Stimulated activated CD8-positive, alpha-beta memory T cell treated with anti-CD3 and anti-CD28 coated beads, Interleukin-12 subunit alpha, Interleukin-12 subunit beta, amount 100 ng/mL, for 4 hours (primary cell): ENCODE measurements at places on chromosomes 1 and 21.

DNA sequence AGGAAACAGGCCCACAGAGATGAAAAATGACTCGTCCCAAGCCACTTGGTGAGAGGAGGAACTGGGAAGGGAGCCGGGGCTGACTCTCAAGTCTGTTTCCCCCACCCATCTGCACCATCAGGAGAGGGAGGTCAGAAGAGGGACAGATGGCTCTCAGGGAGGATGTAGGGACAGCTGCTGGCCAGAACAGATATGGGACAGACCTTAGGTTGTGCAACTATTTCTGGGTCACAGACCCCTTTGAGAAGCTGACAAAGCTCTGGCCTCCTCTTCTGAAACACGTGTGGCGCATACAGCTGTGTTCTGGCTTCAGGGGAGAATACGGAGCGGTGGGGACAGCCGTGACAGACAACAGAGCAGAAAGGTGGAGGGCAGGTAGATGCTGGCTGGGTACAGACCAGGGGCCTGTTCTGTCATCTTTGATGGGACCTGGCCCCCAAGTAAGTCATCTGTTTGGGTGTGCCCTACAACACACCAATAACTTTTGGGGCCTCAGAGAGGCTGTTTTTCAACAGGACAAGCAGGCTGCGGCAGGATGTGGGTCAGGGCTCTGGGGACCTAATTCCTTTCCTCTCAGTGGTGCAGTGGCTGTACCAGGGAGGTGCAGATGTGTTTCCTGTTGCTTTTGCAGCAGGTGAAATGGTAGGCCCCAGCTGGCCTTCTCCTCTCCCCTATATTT lies 7.3 kb downstream of the SH3BGRL3 start:
- DNase-seq: no peak

DNA sequence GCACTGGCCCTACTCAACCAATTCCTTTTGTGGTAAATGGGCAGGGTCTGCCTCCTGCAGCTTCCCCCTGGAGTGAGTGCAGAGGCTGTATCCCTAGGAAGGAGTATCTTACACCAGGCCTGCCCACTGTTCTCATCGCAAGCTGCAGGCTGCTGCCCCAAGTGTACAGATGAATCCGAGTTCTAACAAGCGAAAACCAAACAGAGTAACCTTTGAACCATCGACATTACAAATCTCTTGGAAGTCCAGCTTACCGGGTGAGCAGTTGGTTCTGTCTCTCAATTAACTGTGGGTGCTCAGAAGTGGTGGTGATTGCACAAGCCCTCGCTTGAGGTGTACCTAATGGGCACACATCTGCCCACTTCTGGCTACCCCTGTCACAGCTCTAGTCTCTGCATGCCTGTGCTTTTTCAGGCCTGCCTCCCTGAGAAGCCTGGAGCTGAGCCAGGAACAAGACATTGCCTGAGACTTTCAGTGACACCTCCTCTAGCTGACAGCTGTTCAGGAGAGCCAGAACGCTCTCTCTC lies 22.7 kb downstream of the INAVA start:
- no peak for DNase-seq

DNA sequence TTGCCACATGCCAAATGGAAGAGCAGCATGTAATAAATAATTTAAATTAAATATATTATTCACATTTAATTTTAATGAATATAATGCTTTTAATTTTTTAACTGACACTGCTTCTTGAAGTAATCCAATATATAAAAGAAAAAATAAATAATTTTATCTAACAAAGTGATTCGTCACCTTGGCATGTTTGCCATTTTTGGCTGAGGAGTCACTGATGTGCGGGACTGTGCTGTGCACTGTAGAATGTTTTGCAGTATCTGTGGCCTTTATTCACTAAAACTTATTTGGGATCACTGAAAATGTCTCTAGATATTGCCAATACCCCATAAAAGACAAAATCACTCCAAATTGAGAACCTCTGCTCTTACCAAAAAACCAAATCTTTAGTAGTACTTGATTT lies 807.8 kb downstream of the BRINP3 start:
- DNase-seq: no peak

- no peak for DNase-seq
These were observed 8.6 kb upstream of the CNN3 start for GRCh38 chr1:94935476-94935875.

GRCh38 chr21:28444111-28444510 lies 548.6 kb downstream of the LTN1 start:
- no peak for DNase-seq

GRCh38 chr1:84117868-84118267 lies 26.2 kb upstream of the PRKACB start:
- DNase-seq: no peak

DNA sequence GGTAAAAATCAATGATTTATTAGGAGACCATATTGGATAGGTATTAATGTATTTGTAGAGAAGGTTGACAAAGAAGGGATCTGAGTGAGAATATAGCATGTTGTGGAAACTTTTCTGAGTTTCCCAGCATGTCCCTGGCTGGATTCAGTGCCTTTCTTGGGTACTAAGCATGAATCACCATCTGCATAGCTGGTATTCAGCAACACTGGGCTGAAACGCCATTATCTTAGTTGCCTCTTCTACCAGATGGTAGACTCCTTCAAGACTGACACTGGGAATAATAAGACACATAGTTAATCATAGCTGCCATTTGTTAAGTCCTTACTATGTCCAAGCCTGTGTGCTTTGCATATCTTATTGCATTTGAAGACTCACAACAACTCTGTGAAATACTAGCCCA lies 45.5 kb downstream of the ATP5PF start:
- DNase-seq: no peak

DNA sequence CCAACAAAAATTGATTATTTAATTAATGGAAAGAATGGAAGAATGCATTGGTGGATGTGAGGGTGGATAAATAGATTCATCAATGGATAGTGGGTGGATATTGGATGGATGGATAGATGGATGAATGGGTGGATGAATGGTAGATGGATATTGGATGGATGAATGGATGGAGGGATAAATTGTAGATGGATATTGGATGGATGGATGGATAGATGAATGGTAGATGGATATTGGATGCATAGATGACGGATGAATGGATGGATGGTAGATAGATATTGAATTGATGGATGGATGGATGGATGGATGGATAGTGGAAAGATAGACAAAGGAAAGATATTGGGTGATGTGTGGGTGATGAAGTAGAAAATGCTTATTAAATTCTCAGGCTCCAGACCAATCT lies 123.6 kb upstream of the KAZN start:
- no peak for DNase-seq

- DNase-seq: no peak
These were observed 22.1 kb downstream of the OMA1 start for GRCh38 chr1:58524353-58524945.

- no peak for DNase-seq
These were observed 413.9 kb downstream of the NCAM2 start for GRCh38 chr21:21412096-21412495.

GRCh38 chr1:110916274-110916668 lies 43.3 kb downstream of the CD53 start:
- no peak for DNase-seq

DNA sequence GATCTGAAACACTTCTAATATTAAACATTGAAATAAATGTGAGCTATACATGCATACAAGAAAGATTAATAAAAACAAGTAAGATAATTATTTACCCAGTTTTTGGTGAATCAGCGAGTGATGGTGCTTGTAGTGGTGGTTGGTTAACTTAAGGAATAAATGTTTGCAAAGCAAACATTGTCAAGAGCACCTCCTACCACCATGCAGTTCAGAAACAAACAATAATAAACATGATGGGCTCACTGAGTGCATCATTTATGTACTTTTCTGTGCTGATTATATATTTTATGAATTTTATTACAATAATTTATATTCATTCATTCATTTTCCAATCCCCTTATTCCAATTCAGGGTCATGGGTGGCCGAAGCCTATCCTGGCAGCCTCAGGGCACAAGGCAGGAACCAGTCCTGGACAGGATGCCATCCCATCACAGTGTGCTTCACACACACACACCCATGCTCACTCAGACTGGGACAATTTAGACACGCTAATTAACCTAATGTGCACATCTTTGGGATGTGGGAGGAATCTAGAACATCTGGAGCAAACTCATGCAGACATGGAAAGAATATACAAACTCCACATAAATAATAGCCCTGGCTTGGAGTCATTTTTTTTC lies 57.8 kb downstream of the ZMYM4 start:
- no peak for DNase-seq

GRCh38 chr1:32150847-32151246 lies 28.6 kb upstream of the TXLNA start:
- no peak for DNase-seq

DNA sequence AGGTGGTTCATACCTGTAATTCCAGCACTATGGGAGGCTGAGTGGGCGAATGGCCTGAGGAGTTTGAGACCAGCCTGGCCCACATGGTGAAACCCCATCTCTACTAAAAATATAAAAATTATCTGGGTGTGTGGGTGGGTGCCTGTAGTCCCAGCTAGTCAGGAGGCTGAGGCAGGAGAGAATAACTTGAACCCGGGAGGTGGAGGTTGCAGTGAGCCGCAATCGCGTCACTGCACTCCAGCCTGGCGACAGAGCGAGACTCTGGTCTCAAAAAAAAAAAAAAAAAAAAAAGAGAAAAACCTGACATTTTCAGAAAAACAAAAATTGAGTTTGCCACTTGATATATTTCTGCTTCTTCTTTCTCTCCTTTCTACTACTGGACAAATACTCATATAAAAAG lies 24.3 kb downstream of the CA6 start:
- DNase-seq: no peak
